ENCODE measurements at places on chromosomes 2 and 18.

- no peak for DNase-seq
These were observed 73.4 kb downstream of the VWC2L start for GRCh38 chr2:214484239-214484638.

DNA sequence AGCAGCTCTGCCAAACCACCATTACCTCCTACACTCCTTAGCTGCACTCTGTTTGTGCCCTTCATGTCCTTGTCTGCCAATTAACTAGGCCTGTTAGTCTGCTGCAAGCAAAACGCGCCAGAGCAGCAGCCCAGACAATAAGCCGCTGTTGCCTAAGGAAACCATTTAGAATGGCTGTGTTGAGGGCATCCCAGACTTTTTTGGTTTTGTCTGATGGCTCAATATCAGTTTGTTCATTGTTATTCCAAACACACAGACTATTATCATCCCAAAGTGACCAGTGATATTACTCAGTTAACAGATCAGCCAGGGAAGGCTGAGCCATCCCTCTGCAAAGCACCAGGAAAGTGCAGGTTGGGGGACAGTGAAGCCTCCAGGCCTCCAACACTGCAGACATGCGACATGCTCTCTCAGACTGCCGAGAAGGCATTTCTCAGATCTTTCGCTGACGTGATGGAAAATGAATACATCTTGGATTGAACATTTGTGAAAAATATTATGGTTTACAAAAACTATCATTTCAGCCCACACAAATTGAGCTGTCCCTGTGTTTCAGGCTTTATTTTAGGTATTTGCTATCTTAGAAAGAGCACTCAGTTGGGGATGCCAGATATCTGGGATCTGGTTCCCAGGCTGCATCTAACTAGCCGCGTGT is 182.0 kb upstream of the HNRNPA3 start:
- DNase-seq = no peak

GRCh38 chr2:24708537-24709152 is 84.5 kb downstream of the PTRHD1 start:
- no peak for DNase-seq

DNA sequence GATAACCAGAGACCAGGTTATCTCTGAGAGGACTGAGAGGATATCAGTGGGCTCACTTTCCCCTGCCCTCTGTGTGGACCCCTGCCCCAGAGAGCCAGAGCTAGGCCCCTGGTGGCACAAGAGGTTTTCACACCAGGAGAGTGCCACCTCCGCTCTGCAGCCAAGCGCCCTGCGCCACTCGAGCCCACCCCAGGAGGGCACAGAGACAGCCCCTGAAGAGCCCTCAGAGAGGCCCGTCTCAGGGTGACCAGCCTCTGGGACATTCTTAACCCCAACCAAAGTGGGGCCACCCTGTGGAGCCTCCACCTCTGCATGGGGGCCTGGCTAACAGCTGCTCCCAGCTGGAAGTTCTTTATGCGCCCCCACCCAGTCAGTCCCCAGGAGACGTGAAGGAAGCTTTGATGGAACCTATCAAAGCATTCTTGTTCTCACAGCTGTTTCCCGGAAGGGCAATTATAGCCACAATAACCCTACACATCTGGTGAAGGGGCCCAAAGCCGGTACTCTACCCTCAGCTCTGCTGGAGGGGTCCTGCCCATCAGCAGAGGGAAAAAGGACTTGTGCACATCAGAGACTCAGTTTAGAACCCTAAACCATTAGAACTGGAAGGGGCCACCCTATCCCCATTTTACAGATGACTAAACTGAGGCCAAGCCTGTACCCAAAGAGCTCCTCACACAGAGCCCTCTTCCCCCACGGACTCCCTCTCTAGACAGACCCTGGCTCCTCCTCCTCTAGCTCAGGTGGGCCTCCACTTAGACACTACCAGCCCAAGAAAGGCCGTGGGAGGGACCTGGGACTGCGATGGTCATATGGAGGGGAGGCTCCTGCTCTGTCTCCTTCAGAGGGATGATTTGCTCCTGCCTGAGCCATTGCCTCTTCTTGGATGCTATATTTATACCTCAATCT is 101.1 kb downstream of the ZFP36L2 start:
- no peak for DNase-seq

- DNase-seq = no peak
These were observed 143.7 kb upstream of the RPRM start for GRCh38 chr2:153622285-153622684.

- DNase-seq = no peak
These were observed 258.4 kb downstream of the BCL11A start for GRCh38 chr2:60294901-60295635.

GRCh38 chr18:76416911-76417310 is 78.1 kb downstream of the ZNF516 start:
- no peak for DNase-seq

GRCh38 chr2:176078541-176079284 is 5.0 kb downstream of the EVX2 start:
- no peak for DNase-seq

- no peak for DNase-seq
These were observed 55.3 kb upstream of the TMEM163 start for GRCh38 chr2:134773759-134774742.

DNA sequence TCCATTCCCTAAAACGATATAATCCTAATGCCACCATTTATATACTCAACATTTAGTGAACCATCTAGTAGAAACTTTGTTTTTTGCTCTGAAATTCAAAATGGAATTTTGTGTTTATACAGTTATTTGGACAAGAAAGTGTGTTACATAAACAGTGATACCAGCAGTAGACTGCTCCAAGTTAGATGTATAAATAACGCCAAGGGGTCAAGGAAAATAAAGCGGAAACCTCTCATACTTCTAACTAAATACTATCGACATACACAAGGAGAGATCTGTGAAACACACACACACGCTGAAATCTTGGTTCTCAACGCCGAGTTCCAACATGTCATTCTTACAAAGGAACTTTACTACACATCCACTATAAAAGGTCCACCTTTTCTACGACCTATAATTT is 1.2 kb downstream of the TXNL1 start:
- DNase-seq = peak; percentile 61

DNA sequence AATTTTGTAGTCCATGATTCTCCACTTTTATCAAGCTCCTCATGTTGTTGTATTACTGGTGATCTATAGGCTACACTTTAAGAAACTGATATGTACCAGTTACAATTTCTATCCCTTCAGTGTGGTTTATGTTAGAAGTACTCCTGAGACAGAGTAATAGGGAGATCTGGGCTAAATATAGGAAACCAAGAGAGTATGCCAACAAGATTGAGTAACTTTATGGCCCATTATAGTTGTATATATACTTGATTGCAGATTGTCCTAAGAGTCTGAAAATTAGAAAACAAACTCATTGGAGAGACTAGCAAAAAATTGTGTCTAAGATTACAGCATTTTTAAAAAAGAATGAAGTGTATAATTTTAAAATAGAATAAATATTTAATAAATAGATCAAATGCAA is 605.6 kb downstream of the XIRP2 start:
- no peak for DNase-seq

DNA sequence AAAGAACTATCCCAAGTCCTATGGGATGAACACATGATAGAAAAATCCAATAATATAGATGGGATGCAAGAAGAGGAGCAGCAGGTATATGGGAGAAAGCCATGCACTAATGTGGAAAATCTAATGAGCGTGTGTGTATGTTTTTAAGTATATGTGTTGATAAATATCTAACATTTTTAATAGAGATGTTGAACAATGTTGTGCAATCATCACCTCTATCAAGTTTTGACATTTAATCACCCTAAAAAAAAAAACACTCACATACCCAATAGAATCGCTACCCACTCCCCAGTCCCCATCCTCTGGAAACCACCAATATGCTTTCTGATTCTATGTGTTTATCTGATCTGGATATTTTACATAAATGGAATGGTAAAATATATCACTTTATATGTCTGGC is 983.7 kb downstream of the SUCLG1 start:
- no peak for DNase-seq

DNA sequence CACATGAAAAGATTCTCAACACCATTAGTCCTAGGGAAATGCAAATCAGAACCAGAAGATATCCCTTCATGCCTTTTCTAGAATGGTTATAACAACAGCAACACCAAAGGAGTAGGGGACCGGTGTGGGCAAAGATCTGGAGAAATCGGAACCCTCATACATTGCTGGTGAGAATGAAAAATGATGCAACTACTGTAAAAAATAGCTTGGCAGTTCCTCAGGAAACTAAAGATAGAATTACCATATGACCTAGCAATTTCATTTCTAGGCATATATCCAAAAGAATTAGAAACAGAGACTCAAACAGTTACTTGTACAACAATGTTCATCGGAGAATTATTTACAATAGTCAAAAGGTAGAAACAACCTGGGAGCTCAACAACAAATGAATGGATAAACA is 29.2 kb upstream of the CDH7 start:
- DNase-seq = no peak

DNA sequence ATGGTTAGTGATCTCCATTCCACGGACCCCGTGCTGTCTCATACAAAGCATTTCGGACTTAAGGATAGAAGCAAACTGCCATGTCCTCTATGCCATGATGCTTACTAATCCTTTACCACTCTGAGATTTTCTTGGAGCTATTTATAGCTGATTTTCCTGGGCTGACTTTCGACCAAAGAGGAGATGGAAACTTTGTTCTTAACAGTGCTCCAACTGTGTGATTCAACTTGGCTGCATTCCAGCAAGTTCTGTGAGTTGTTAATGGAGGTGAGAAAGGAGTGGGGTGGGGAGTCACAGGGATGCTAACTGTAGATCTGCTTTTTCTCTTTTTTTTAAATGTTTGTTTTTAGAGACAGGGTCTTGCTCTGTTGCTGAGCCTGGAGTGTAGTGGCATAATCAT is 45.5 kb upstream of the MSH2 start:
- DNase-seq = no peak

GRCh38 chr2:69026026-69026425 is 13.0 kb downstream of the ANTXR1 start:
- DNase-seq = peak; percentile 25

DNA sequence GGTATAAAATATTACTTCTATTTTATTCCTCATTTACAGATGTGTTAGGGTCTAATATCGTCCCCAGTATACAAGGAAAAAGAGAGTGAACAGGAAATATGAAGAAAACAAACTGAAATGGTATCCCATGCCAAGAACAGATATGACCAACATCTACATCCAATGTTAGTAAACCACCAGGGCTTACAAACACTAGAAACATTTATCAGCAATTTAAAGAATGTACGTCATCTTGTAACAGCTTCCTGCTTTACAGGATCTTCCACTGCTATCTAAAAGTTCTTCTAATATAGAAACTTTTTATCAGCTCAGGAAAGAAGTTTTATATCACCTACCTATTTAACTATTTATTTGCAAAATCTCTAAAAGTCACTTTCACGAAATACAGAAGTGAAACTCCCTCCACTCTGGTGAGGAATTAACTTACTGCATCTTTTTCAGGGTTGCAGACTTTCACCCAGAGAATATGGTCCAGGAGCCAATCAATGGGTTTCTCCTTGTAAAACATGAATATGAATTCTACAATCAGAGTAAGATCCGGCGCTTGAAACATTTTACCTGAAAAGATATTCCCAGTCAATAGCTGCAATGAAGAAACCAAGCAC is 35.2 kb downstream of the UNC50 start:
- no peak for DNase-seq

- DNase-seq = no peak
These were observed 47.1 kb upstream of the CCBE1 start for GRCh38 chr18:59744271-59744721.

DNA sequence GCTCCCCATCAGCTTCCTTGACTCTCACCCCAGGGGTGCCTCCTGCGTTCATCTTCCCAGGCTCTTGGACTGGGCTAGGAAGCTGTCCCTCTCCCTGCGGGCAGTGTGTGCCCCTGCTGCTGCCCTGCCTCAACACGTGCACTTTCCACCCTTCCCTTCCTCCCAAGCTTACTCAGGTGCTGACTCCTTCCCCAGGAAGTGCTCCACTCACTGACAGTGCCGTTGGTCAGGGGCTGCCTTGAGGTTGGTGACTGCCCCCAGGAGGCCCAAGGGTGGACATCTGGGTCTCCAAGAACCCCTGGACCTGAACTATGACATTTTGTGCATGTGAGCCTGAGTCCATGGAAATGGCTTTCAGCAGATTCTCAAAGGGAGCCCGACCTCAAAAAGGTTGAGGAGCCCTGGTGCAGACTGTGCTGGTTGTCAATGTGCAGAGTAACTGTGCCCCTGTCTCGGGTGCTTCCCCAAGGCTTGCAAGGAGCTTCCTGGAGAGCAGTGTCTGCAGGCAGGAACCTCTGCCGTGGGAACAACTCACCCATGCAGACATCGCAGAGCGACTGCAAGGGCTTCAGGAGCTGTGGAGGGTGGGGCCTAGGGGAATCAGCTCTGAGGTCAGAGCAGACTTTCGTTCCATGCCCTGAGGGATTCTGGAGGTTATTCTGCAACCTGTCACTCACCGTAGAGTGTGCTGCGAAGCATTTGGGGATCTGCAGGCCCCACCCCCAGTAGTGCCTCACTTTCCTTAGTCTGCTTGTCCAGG is 116.5 kb upstream of the MCFD2 start:
- DNase-seq = no peak

DNA sequence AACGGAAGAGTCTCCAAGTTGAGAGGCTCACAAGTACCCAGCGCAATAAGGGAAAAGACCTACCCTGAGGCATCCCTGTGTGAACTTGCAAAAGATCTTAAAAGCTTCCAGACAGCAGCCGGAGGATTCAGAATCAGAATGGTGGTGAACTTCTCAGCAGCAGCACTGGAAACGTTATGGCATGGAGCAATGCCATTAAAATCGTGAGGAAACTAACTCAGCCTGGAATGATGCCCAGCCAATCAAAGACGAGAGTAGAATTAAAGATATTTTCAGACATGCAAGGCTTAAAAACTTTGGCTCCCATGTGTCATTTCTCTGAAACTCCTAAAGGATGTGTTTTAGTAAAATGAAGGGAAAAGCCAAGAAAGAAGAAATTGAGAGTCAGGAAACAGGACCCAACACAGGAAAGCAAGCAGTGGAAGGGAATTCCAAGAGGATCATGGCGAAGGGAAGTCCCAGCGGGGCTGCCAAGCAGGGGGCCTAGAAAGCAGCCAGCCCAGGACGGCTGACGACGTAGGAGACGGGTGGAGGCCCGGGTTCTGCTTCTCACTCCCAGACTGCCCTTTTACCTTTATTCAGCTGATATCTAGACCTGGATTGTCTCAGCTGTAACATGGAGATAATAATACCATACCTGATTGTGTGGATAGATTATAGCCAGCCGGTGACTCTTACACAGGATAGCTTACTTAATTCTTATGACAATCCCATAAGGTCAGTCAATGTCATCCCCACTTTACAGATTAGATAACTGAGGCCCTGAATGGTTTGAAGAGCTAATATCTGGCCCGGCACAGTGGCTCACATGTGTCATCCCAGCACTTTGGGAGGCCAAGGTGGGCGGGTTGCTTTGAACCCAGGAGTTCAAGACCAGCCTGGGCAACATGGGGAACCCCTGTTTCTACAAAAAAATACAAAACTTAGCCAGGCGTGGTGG is 92.8 kb downstream of the ASAP2 start:
- no peak for DNase-seq

- no peak for DNase-seq
These were observed 51.6 kb downstream of the DPP4 start for GRCh38 chr2:162022290-162022945.

- no peak for DNase-seq
These were observed 677 bp upstream of the SMAD4 start for GRCh38 chr18:51029378-51029693.

- DNase-seq = no peak
These were observed 309.7 kb downstream of the RAD51AP2 start for GRCh38 chr2:17208511-17208910.

Measured in hematopoietic multipotent progenitor cell treated with erythropoietin and hydrocortisone succinate and interleukin-3 and kit ligand, for 17 days (in vitro differentiated cells).